ENCODE measurements at places on chromosomes 7 and 10.

DNA sequence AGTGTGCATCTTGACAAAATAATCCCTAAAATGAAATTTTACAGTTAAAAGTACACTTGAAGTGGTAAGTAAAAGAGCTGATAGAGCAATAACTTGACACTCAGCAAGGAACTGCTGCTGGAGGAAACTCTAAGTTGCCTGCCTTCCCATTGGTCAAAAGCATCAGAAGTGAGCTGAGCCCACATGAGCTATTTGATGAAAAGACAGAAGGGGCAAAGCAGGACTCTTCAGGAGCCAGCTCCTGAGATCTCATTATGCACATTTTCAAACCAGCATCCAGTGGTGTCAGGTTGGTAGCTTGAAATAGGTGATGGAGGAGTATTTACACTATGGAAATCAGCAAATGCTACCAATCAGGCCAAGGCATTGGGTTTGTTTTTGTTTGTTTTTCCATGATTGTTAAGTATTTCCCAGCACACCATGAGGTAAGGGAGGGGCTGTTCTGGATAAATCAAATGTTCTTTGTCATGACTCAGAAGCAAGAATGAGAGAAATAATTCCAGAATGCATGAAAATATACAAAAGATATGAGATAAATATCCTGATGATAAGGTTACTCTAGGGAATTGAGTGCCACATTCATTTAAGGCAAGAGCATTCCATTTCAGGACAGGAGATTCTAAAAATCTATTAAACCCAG is 316.6 kb downstream of the SNX13 start:
- no peak for DNase-seq

DNA sequence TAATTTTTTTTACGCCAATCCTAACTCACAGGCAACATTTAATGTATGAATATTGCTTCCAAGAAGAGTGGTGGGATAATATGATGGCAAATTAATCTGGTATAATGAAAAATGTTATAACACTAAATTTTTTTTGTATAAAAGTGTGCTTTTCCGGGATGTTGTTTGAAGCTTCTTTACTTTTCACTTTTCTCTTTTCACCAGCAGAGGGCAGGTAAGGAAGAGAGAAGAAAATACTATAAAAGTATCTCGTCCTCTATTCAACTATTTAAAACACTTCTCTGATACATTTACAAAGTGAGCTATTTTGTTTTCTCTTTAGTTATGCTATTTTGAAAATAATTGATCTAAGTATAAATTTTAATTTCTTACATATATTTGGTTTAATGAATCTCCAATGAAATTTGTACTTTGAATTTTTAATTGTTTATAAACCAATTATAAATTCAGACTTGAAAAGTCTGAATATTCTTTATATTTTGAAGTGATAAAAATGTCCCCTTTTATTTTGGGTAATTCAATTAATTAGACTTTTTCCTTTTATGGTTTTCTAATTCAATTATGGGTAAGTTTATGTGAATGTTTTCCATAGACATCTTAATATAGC is 20.7 kb upstream of the CFTR start:
- DNase-seq, result peak; percentile 65

DNA sequence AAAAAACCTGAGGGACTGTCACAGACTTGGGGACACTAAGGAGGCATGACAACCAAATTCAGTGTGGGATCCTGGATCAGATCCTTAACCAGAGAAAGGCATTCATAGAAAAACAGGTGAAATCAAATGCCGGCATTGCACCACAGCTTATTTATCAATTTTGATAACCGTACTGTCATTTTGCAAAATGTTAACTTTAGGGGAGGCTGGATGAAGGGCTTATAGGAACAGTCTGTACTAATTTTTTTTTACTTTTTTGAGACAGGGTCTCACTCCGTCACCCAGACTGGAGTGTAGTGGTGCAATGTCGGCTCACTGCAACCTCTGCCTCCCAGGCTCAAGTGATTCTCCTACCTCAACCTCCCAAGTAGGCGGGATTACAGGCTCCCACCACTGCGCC is 217.1 kb downstream of the ELMO1 start:
- DNase-seq, result no peak

GRCh38 chr10:4130685-4131084 is 345.7 kb upstream of the KLF6 start:
- no peak for DNase-seq

DNA sequence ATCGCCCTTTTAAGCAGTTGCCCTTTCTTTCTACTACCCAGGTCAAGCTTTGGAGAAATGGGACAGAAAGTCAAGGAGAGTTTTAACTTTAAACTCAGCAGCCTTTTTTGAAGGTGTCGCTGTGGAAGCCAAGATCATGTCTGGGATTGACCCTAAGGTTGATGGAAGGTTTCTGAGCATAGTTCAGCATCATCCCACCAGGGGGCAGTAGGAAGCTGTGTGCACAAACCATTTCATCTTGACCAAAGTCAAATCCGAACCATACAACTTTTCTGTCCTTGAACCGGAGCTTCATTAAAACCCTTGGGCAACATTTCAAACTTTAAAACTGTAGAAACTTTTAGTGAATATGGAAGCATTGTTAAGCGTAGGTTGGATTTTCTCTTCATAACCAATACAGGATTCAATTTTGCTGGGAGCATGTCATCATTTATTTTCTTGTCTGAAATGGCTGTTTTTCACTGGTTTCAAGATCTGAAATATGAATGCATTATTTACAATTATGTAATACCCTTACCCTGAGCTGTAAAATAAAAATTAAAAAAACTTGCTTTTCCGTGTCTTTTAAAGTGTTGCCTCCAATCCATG is 214.4 kb upstream of the KIAA1217 start:
- DNase-seq, result peak; percentile 65

DNA sequence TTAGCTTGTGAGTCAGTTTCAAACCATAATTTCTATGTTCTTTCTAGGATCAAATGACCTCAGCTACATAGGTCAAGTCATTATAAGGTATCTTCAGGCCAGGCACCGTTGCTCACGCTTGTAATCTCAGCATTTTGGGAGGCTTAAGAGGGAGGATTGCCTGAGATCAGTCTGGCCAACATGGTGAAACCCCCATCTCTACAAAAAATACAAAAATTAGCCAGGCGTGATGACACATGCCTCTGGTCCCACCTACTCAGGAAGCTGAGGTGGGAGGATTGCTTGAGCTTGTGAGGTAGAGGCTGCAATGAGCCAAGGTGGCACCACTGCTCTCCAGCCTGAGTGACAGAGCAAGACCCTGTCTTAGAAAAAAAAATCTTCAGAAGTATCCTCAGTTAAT is 362.3 kb downstream of the GATA3 start:
- no peak for DNase-seq

DNA sequence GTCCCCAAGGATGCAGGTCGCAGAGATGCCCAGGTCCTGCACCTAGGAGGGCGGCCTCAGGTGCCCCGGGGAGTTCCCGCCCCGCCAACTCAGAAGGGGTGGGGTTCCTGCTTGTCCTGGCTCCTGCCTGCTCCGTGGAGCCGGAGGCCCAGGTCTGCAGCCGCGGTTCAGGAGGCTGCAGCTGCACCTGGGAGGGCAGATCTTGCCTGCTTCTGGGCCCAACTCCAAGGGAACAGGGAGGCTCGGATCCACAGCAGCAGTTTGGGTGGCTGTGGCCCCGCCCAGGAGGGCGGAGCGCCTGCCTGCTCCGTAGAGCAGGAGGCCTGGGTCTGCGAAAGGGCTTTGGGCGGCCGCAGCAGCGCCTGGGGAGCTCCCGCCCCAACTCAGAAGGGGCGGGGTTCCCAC is 108.2 kb upstream of the EGR2 start:
- DNase-seq, result no peak

GRCh38 chr7:2099048-2099957 is 133.4 kb downstream of the MAD1L1 start:
- peak; percentile 44 for DNase-seq

GRCh38 chr7:48452218-48452617 is 281.0 kb downstream of the ABCA13 start:
- no peak for DNase-seq

- DNase-seq, result peak; percentile 35
Observed at GRCh38 chr7:73971322-73971703, 56.7 kb upstream of the ELN start.

DNA sequence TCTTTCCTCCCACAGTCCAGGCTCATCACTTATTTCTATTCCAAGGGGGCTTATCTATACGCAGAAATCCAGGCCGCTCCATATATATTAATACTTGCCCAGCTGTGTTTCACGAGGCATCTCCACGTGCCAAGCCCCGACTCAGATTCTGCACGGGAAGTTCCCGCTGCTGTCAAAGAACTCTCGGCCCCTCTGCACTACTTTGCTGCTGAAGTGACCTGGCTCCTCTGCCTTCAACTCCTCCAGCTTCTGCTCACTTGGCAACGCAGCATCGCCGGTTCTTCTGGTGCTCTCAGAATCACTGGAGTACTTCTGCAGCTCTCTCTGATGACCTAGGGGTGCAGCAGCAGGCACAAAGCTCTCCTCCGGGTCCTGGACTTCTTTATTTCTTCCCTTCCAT is 9.7 kb upstream of the CHST12 start:
- DNase-seq, result no peak

DNA sequence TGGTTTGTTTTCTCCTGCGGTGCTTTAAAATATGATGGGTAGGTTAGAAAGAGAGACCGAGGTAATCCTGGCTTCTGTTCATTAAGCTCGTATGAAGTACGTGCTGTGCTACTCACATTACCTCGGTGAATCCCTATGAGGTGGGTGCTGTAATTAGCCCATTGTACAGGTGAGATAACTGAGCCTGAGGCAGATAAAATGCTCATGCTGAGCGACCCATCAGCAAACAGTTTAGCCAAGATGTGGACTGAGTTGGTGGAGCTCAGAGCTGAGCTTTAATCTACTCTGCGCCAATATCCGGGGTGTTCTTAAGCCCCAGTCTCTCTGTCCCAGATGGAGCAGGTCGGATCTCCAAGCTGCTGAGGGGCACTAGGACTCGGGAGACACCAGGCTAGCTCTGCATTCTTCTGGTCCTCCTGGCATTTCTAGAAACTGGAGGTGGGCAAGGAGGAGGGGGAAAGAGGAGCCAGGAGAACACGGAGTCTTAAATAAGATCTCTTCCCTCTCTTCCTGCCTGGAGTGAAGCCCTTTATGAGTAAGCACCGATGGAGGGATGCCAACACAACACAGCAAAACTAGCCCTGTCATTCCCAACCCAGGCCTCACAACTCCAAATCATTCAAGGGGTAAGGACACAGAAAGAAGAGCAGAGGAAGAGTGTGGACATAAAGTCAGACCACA is 458.5 kb downstream of the KCNMA1 start:
- no peak for DNase-seq

- no peak for DNase-seq
Observed at GRCh38 chr7:87223666-87224065, 4.1 kb upstream of the TMEM243 start.
